ENCODE measurements at places on chromosomes 6 and 20.

GRCh38 chr20:20562507-20562906 lies 149.9 kb downstream of the RALGAPA2 start:
- DNase-seq = no peak

DNA sequence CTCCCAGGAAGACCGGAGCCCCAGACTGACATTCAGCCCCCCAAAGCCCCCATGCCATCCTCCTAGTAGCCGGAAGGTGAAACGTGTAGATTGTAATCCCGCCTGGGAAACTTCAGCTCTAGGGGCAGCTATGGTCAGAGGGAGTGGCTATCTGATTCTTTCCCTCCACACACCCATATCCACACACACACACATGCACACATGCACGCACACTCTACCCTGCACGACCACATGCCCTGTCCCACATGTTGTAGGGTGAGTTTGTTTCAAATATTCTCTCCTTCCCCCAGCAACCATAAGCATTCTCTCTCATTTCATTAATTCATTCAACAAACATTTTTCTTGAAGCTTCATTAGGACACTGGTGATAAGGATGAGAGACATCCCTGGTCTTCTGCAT lies 42.2 kb downstream of the MAFB start:
- no peak for DNase-seq

DNA sequence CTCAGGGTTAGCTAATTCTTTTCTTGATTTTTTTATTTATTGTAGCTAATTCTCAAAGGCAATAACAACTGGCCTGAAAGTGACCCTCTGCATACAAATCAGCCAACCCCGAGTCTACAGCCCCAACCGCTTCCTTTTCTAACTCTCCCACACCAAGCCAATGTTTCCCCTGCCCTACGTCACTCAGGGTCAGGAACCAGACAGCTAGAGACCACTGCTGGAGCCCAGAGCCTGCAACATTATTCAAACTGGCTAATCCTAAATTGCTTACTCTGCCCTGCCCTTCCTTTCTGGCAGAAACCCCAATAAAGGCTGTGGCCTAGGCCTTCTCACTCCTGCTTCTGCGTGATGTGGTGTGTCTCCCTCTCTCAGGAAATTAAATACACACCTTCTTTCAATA lies 320.7 kb downstream of the CBLN4 start:
- DNase-seq = no peak

GRCh38 chr6:127216810-127217789 lies 49.6 kb upstream of the RNF146 start:
- no peak for DNase-seq

- no peak for DNase-seq
These were observed 674.6 kb upstream of the MARCKS start for GRCh38 chr6:113182370-113183141.

DNA sequence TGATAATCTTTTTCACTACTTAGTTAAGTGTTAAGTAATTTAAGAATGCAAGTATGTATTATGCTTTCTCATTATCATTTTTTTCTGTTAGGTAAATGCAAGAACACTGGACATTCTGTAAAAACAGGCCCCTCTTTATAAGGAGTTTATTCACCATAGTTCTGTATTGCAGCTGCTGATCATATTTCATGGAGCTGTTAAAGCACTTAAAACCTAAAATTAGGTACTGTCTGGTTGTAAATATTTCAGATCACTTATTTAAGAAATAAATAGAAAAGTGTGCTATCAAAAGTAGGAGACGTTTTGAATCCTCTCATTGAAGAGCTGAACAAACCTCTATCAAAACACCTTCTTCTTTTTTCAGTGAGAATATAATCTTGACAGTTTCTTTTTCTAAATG lies 3.9 kb downstream of the EYA4 start:
- no peak for DNase-seq

DNA sequence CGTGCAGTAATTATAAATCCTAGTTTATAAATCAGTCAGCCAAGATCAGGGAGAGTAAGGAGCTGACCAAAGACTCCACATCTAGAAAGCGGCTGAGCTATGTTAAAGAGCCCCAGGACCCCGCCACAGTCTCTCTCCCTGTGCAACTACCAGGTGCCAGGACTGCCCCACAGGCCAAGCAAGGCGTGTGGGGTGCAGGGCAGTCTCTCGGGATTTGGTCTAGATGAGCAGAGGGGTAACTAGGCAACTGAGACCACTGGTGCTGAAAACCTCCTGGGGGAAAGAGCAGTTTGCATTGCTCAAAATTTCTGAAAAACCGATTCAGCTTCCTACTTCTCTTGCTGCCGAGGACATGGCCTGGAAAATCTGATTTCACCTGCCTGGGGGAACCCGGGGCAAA lies 10.4 kb downstream of the PMEPA1 start:
- DNase-seq = no peak

DNA sequence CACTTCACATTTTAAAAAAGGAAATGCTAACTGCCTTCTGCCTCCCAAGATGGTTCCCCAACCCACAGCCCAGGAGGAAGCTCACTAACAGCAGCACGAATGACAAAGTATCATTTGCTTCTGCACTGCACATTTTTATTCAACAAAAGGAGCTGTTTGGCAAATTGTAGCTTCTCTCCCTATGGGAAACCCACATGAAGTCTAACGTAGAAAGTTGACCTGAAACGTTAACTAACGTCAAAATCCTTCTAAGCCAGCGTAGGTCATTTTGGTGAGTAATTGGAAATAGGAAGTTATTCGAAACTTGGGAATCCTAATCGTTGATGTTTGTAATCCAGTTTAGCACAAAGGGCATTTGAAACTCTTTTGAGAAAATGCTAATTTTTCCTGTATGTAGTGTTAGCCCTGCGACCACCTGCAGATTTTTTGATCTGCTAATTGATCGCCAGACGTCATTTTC lies 2.9 kb downstream of the SALL4 start:
- DNase-seq = no peak

GRCh38 chr6:33623895-33624381 lies 2.8 kb downstream of the ITPR3 start:
- DNase-seq = no peak

DNA sequence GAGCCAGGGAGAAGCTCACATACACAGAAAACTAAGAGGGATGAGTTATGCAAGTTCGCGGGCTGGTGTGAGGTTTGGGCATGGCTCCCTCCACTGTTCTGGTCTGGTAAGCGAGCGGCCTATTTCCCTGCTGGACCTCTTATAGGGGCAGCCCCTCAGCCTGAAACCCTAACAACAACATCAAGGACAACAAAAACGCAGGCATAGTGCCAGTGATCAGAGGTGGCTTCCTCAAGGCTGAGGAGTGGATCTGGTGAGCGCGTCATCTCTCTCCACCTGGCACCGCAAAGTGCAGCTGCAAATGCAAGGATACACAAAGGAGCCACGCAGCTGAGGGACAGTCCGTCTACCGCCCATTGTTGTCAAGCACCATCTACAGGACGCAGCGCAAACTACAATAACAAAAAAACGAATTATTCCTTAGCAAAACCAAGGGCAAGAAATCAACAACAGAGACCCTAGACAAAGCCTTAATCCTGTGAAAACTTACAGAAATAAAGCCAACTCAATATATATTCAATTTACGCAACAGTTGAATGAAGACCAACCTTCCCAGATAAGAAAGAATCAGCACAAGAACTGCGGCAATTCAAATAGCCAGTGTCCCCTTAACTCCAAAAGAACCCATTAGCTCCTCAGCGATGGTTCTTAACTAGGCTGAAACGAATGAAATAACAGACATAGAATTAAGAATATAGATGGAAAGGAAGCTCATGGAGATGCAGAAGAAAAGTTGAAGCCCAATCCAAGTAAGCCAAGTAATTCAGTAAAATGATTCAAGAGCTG lies 9.2 kb upstream of the DEFB110 start:
- DNase-seq = peak; percentile 23

- no peak for DNase-seq
These were observed 583.8 kb downstream of the CDH26 start for GRCh38 chr20:60541991-60542390.

DNA sequence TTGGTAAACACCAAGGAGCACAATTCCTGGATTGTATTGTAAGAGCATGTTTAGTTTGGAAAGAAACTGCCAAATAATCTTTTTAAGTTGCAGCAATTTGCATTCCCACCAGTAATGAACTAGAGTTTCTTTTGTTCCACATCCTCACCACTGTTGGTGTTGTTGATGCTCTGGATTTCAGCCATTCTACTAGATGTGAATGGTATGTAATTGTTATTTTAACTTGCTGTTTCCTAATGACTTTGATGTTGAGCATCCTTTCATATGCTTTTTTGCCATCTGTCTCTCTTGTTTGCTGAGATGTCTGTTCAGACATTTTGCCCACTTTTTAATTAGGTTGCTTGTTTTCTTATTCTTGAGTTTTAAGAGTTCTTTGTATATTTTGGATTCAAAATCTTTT lies 1654.1 kb downstream of the GRIK2 start:
- DNase-seq = no peak

- DNase-seq = no peak
These were observed 16.0 kb downstream of the PDE10A start for GRCh38 chr6:165647041-165647440.

DNA sequence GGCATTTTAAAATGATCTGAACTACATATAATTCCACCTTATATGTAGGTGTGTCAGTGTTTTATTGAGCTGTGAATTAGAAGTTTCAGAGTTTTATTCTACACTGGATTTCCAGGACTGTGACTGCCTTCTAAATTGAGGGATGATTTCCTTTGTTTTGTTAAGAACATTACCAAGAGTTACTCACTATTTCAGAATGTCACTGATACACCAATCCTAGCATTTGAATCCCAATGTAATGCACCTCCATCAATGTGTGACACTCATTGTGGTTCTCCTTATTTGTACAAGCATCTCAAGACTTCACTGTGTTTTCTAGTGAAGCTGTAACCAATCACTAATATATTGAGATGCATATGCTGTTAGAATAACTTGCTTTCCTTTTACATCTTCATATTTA lies 86.8 kb downstream of the PLCB1 start:
- no peak for DNase-seq

GRCh38 chr6:168152306-168152963 lies 73.4 kb upstream of the FRMD1 start:
- no peak for DNase-seq

DNA sequence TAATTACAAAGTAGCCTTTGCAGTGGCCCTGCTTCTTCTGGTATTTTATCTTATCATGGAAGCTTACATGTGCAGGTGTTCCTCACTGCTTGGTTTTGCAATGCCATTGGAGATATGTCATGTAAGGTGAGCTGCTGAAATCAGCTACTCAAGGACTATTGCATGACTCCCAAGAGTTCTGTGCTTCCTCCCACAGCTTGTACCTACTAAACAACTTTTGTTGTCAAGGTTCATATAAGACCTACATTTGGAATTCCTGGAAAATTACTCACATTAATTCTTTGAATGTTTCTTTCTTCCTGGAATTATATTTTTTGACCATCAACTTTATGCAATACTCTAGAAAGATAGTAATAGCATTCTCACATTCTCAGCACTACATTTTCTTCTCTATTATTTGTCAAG lies 427.5 kb upstream of the HSF2 start:
- no peak for DNase-seq

- DNase-seq = no peak
These were observed 205.0 kb upstream of the EPHA7 start for GRCh38 chr6:93624408-93624807.

- DNase-seq = no peak
These were observed 268.8 kb downstream of the TMEM242 start for GRCh38 chr6:157054531-157054979.

- no peak for DNase-seq
These were observed 72.6 kb upstream of the ZNF184 start for GRCh38 chr6:27545271-27546046.

GRCh38 chr6:33794910-33795623 lies 6.1 kb upstream of the LEMD2 start:
- DNase-seq = no peak

DNA sequence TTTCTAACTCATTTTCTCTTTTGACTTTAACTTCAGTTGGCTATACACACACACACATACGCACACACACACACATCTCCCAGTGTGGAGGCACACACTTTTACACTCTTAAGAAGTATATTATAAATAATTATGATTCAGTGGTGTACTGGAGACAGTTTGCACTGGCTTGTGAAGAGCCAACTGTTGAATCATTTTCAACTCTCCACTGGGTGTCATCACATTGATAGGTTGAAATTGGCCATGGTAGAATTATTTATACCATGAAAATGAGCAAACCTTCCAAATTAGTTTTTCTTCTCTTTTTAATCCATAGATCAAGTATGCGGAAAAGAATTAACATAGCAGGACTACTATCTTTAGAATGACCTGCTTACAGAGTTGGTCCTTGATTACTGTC lies 407.1 kb downstream of the BMP2 start:
- DNase-seq = no peak

Measured in NCI-H510A (cell line).